ENCODE measurements at places on chromosomes 16 and 17.

GRCh38 chr16:89319886-89320781, 102.6 kb downstream of the ZNF778 start:
- peak; percentile 75 for DNase-seq

DNA sequence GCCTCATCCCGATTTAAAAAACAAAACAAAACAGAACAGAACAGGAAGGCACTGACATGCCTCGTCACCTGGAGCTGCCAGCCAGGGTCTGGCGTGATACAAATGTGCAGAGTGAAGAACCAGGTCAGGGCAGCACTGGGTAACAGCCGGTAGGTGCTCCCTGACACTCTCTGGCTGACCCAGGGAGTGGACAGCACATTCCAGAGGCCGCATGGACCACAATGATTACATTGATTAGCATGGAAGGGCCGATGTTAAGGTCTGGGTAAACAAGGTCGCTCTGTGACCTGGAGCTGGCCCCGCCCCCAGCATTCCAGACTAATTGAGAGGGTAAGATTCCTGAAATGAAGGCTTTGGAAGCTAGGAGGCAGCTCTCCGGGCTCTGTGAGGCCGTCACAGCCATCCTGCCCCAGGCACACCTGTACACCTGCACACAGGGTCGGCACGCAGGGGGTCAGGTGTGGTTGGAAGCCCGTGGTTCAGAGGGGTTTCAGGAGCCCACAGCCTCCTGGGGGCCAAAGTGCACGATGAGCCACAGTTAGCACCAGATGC, 21.4 kb downstream of the PIEZO1 start:
- no peak for DNase-seq

DNA sequence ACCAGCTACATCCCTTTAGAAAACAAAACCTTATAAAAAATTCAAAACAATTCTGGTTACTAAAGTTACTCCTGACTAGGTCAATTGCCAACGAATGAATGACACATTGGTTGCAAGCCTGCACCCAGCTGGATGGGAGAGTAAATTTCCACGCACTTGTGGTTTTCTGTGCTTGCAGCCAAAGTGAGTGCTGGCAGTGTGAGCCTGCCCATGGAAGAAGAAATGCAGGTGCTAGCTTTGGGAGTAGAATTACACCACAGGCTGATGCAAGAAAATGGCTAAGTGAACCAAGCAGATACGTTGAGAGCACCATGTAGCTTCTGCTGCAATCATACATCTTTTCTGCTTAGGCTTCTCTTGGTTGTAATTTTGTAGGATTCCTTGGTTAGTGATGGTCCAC, 74.6 kb downstream of the SYCE1L start:
- no peak for DNase-seq

DNA sequence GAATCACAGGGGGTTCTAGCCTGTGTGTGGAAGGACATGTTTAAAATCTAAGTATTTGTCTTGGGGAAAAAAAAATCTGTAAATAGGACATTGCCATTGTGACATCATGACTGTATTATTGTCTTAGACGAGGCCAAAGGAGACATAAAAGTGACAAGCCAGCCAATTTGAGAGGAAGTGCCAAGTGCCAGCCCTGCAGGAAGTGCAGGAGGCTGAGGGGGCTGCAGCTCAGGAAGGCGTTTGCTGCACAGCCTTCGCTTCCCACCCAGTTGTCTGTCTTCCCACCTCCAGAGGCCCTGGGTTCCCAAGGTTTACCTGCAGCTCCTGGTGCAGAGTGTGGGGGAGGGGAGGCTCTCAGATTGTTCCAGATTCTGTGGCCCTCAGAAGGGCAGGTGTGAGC, 1.3 kb downstream of the ADCY7 start:
- DNase-seq: peak; percentile 56

- no peak for DNase-seq
Observed at GRCh38 chr17:39236450-39236927, 10.7 kb upstream of the STAC2 start.

- DNase-seq: no peak
Observed at GRCh38 chr17:41734139-41734948, at the start of gene HAP1. TSS of gene HAP1 (minus strand) at chr17:41734643. CDS start at chr17:41734634, 9 bp downstream.

- DNase-seq: no peak
Observed at GRCh38 chr16:35203636-35204035, 1744.2 kb downstream of the TP53TG3F start.

DNA sequence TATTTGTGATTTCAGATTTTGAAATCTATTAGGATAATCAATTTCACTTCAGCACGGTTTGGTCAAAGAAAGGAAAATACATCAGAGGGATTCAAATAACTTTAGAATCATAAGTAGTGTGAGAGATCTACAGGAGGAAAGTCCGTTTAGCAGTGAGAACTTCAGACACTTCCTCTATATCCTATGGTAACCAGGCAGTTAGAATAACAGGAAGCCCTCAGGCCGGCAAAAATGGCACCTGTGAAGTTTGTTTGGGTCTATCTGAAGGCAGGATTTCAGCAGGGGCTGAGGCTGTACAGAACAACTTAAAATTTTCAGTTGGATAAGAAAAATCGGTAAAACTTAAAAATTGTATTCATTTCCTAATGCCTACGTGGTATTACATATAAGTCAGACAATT, 24.9 kb downstream of the KCNJ16 start:
- no peak for DNase-seq
